ENCODE measurements at places on chromosomes 7 and 10.

DNA sequence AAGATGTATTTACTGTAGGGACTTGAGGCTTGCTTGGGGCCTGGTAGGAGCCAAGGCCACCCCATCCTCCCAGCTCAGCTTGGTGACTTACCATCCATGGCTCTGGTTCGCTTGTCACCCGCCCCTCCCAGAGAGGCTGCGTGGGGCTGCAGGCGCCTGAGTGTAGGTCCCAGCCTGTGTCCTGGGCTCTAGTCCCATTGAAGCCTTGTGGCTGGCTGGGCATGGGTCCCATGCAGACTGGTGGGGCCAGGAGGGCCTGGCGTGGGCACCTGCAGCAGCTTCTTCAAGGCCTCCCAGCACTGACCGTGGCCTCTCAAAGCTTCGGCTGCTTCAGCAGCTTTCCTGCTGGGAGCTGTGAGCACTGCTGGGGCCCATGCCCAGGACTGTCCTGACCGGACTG is 118.1 kb downstream of the INPP5A start:
- DNase-seq: no peak

- peak; percentile 70 for DNase-seq
These were observed 153.6 kb downstream of the CELF2 start for GRCh38 chr10:11170993-11171851.

DNA sequence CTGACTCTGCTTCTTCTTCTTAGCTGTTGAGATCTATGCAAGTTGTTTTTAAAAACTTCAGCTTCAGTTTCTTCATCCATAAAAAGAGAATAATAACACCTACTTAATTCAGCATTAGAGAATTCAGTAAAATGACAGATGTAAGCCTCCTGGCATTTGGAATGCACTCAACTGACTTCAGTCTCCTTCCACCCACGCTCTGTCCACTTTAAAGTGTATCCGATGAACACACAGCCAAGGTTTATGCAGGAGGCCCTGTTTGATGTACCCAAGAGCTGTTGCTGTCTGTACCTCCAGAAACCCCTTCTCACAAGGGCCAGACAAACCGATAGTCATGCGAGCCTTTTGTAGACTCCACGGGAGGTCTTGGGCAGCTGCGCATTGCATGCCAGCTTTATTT is 27.1 kb upstream of the SLC35B4 start:
- DNase-seq: no peak

DNA sequence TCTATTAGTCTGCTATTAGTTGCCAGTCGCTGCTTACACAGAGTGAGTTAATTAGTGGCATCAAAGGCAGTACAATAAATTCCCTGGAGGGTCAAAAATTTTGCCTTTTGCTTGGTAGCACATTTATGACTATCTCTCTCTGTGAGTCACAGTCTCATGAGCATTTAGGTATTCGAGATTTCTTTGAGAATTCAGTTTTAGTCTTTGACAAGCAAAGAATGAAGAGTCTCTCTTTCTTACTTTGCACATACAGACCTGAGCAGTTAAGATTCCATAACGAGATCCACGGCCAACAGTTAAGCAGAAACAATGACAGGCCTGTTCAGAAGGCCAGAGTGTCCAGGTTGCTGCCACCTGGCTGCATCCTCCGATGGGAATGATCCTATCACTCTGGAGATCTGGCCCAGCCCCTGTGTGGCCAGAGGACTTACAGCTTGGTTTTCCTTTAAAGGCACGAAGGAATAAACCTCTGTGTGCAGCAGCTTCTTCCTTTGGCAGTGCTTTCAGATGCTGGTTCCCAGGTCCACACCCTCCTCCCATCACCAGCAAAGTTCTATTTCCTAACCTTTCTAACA is 80.6 kb downstream of the GLI3 start:
- no peak for DNase-seq

- DNase-seq: no peak
These were observed 347.3 kb downstream of the ARL4A start for GRCh38 chr7:13034693-13035092.

Data from suppressor macrophage (primary cell).